ENCODE measurements at places on chromosomes 7 and 10.

GRCh38 chr7:117780832-117781231 lies 92.4 kb downstream of the CTTNBP2 start:
- no peak overlapping the region for H3K27ac ChIP-seq
- no peaks in the 10 kb centered on the region for H3K4me1 ChIP-seq
- no peaks in the 10 kb centered on the region for H3K36me3 ChIP-seq
- peaks cover 5% of the 10 kb centered on the region for H3K27me3 ChIP-seq
- no peak overlapping the region for H3K4me3 ChIP-seq
- no peak for DNase-seq

- peaks cover 13% of the 10 kb centered on the region for H3K36me3 ChIP-seq
- H3K27me3 ChIP-seq: no peaks in the 10 kb centered on the region
- H3K4me1 ChIP-seq: peaks cover 83% of the 10 kb centered on the region
- peak overlapping the region; percentile 71 for H3K27ac ChIP-seq
- H3K4me3 ChIP-seq: no peak overlapping the region
These were observed 27.5 kb downstream of the ADD3 start for GRCh38 chr10:110035070-110035921.

GRCh38 chr7:48078470-48078869 lies 10.6 kb upstream of the UPP1 start:
- H3K4me1 ChIP-seq: peaks cover 15% of the 10 kb centered on the region
- H3K36me3 ChIP-seq: no peaks in the 10 kb centered on the region
- no peaks in the 10 kb centered on the region for H3K27me3 ChIP-seq
- H3K27ac ChIP-seq: no peak overlapping the region
- no peak for DNase-seq

DNA sequence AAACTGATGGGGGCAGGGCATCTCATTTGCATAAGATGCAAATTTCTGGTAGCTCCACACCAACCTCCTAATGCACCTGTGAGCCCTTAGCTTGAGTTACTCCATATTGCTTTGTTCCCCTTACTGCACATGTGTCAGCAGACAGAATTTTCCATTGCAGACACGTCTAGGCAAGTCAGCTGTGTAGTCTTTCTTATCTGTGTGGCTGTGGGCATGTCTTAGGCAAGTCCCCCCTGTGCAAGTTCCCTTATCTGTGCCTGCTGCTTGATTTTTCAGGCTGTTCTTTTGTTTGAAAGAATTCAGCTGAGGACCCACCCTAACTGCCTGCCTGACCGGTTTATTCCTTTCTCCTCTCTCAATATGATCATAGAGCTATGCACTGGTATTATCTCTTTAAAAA lies 28.5 kb upstream of the TRIM24 start:
- no peaks in the 10 kb centered on the region for H3K4me1 ChIP-seq
- H3K27me3 ChIP-seq: no peaks in the 10 kb centered on the region
- no peak overlapping the region for H3K27ac ChIP-seq
- no peak overlapping the region for H3K4me3 ChIP-seq
- no peak for DNase-seq
- peaks cover 1% of the 10 kb centered on the region for H3K36me3 ChIP-seq

GRCh38 chr7:23470330-23471105 lies at the start of gene IGF2BP3:
IGF2BP3 (minus strand) TSS chr7:23470491; CDS start chr7:23470110, 381 bp downstream.
- H3K36me3 ChIP-seq: no peaks in the 10 kb centered on the region
- H3K27me3 ChIP-seq: peaks cover 63% of the 10 kb centered on the region
- peak; percentile 48 for DNase-seq
- H3K4me1 ChIP-seq: peaks cover 35% of the 10 kb centered on the region
- H3K4me3 ChIP-seq: peak within 1 kb of the TSS; percentile 76

GRCh38 chr7:131878777-131879176 lies 322.3 kb upstream of the PODXL start:
- no peaks in the 10 kb centered on the region for H3K4me1 ChIP-seq
- H3K27ac ChIP-seq: no peak overlapping the region
- H3K27me3 ChIP-seq: peaks cover 2% of the 10 kb centered on the region
- no peaks in the 10 kb centered on the region for H3K36me3 ChIP-seq

- no peak overlapping the region for H3K4me3 ChIP-seq
- peaks cover 34% of the 10 kb centered on the region for H3K27me3 ChIP-seq
- H3K36me3 ChIP-seq: no peaks in the 10 kb centered on the region
- no peak overlapping the region for H3K27ac ChIP-seq
- H3K4me1 ChIP-seq: no peaks in the 10 kb centered on the region
- DNase-seq: no peak
These were observed 1.3 kb downstream of the THSD7A start for GRCh38 chr7:11830582-11831155.

GRCh38 chr10:123797813-123798212 lies 93.8 kb downstream of the CPXM2 start:
- no peak for DNase-seq
- H3K27me3 ChIP-seq: peaks cover 9% of the 10 kb centered on the region

- H3K4me1 ChIP-seq: no peaks in the 10 kb centered on the region
- H3K27ac ChIP-seq: no peak overlapping the region
- no peaks in the 10 kb centered on the region for H3K36me3 ChIP-seq
- no peak overlapping the region for H3K4me3 ChIP-seq
These were observed 15.9 kb upstream of the CDK13 start for GRCh38 chr7:39934132-39934531.

DNA sequence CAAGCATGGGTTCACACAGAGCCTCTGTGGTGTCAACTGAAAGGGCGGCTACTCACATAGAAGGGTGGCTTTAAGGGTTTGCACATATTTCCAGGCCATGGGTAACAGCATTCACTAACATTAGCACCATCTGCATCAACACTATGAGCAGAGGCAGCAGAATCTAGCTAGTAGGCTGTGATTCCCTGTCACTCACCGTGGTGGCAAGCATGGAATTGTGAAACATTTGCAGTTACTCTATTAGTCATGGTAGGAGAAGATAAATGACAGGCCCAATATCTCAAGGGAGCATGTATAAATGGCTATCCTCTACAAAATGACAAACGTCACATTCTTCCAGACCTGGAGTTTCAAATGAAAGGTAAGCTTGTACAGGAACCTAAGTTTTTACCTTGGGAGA lies 32.2 kb upstream of the CUBN start:
- peaks cover 3% of the 10 kb centered on the region for H3K4me1 ChIP-seq
- peaks cover 5% of the 10 kb centered on the region for H3K36me3 ChIP-seq
- H3K27me3 ChIP-seq: no peaks in the 10 kb centered on the region

DNA sequence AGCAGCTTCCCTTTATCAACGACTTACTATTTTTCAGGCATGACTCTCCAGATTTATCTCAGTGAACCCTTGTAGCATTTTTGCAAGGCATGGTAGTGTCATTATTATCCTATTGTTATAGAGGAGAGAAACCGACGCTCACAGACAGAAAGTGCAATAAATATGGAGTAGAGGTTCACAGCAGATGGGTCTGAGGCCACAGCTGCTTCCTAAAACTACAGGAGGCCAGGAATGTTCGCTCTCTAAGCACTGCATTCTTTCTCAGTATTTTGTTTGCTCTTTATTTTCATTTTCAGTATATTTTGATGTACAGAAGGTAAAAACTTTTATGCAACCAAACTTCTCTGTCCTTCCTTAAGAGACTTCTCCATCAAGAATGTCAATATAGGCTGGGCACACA lies 4.5 kb upstream of the AEBP1 start:
- no peak overlapping the region for H3K27ac ChIP-seq
- H3K36me3 ChIP-seq: no peaks in the 10 kb centered on the region
- H3K27me3 ChIP-seq: no peaks in the 10 kb centered on the region
- H3K4me1 ChIP-seq: peaks cover 27% of the 10 kb centered on the region
- DNase-seq: no peak
- H3K4me3 ChIP-seq: no peak overlapping the region

GRCh38 chr7:114851406-114852061 lies 70.4 kb upstream of the MDFIC start:
- peaks cover 4% of the 10 kb centered on the region for H3K4me1 ChIP-seq
- no peak for DNase-seq
- peaks cover 3% of the 10 kb centered on the region for H3K27me3 ChIP-seq
- no peaks in the 10 kb centered on the region for H3K36me3 ChIP-seq
- no peak overlapping the region for H3K27ac ChIP-seq

- H3K36me3 ChIP-seq: no peaks in the 10 kb centered on the region
- H3K4me3 ChIP-seq: no peak overlapping the region
- no peak overlapping the region for H3K27ac ChIP-seq
- H3K27me3 ChIP-seq: no peaks in the 10 kb centered on the region
- DNase-seq: no peak
- H3K4me1 ChIP-seq: no peaks in the 10 kb centered on the region
These were observed 29.9 kb downstream of the MBL2 start for GRCh38 chr10:52742731-52743130.

DNA sequence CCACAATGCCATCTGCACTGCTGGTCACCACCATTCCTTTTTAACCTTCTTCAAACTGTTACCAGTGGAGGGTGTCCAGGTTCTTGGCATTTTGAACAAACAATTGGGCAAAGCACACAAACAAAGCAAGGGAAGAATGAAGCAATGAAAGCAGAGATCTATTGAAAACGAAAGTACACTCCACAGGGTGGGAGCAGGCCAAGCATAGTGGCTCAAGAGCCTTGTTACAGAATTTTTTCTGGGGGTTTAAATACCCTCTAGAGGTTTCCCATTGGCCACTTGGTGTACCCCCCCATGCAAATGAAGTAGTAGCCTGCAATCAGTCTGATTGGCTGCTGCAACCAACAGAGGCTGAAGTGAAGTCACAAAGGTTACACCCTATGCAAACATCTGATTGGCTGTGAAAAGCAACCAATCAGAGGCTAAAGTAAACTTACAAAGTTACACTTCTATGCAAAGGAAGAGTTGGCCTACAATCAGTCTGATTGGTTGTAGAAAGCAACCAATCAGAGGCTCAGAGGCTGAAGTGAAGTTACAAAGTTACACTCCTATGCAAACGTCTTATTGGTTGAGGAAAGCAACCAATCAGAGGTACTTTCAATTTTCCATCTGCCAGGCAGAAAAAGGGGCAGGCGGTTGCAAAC lies 103.2 kb upstream of the WAC start:
- no peak overlapping the region for H3K27ac ChIP-seq
- DNase-seq: no peak
- no peaks in the 10 kb centered on the region for H3K36me3 ChIP-seq
- H3K27me3 ChIP-seq: no peaks in the 10 kb centered on the region
- no peak overlapping the region for H3K4me3 ChIP-seq

DNA sequence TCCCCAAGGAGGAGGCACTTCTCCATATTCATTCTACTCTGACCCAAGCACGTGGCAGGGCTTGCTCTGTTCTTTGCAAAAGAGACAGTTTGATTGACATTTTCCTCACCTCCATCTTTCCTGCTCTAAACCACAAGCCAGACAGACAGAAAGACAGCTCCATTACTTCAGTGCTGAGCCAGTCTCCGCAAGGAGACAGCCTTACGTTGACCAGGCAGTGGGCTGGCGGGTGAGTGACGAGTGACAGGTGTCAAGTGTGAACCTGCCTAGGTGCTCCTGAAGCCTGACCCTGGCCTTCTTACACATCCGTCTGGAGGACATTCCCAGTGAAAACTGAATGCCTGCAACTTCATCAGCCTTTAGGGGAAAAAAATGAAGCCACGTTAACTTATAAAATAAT lies 314.6 kb downstream of the TNS3 start:
- no peak overlapping the region for H3K27ac ChIP-seq
- no peaks in the 10 kb centered on the region for H3K27me3 ChIP-seq
- no peak for DNase-seq
- no peaks in the 10 kb centered on the region for H3K36me3 ChIP-seq
- no peak overlapping the region for H3K4me3 ChIP-seq

GRCh38 chr10:30413996-30414576 lies 19.9 kb upstream of the MAP3K8 start:
- DNase-seq: peak; percentile 40
- no peaks in the 10 kb centered on the region for H3K27me3 ChIP-seq
- peaks cover 19% of the 10 kb centered on the region for H3K4me1 ChIP-seq
- H3K36me3 ChIP-seq: no peaks in the 10 kb centered on the region
- no peak overlapping the region for H3K27ac ChIP-seq

GRCh38 chr7:114970308-114970707 lies 48.4 kb downstream of the MDFIC start:
- H3K4me3 ChIP-seq: no peak overlapping the region
- H3K36me3 ChIP-seq: peaks cover 24% of the 10 kb centered on the region
- no peaks in the 10 kb centered on the region for H3K27me3 ChIP-seq
- peaks cover 68% of the 10 kb centered on the region for H3K4me1 ChIP-seq
- DNase-seq: no peak

DNA sequence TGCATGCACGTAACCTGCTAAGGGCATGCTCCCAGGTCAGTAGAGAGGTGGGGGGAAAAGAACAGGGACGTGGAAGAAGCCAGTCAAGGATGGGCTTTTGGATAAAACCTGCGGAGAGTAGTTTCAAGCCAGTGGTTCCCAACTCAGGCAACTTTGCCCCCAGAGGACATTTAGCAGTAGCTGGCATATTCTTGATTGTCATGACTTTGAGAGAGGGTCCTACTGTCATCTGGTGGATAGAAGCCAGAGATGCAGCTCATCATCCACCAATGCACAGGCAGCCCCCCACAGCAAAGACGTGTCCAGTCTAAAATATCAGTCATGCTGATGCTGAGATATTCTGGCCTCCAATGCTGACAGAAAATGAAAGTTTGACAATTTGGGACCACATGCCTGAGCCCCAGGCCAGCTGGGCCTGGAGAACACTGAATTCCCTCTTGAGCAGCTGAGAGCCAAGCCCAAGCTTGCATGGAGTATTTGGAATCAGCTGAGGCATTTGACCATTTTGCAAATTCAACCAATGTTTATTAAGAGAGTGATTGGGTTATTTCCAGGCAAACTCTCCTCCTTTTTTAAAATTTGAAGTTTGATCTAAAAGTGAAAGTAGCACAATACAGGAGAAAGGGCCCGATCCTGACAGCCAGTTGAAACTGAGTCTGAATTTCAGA lies 110.0 kb upstream of the C7orf33 start:
- no peaks in the 10 kb centered on the region for H3K4me1 ChIP-seq
- no peak overlapping the region for H3K27ac ChIP-seq
- peaks cover 2% of the 10 kb centered on the region for H3K27me3 ChIP-seq
- no peaks in the 10 kb centered on the region for H3K36me3 ChIP-seq
- no peak for DNase-seq
- H3K4me3 ChIP-seq: no peak overlapping the region

DNA sequence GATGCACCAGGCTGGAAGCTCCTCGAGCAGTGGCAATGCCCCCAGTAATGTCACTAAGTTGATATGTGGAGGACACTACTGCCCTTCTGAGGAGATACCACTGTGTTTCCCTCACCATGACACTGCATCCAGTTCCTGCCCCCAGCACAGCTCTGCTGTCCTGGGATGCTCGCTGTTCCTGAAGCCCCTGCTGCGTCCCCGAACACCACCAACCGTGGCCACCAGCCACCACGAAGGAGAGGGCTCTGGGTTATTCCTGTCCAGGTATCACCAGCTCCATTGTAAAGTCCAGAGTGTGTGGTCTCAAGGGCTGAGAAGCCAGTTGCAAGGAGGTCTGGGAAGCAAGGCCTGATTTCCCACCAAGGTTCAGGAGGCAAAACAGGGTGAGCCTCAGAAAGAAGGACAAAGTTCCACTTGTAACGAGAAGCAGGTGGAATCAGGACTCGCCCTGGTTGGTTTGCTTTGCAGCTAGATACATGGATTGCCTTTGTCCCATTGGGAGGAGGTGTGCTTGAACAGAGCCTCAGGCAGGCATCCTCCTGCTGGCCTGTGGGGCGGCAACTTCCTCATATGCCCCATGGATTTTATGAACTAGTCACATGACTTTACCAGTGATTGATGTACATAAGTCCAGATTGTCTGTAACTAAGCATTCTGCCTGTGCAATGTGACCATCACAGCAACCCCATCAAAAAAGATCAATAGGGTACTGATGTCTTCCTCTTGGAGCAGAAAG lies 427.0 kb upstream of the VSTM2A start:
- no peak overlapping the region for H3K27ac ChIP-seq
- H3K36me3 ChIP-seq: no peaks in the 10 kb centered on the region
- H3K4me3 ChIP-seq: no peak overlapping the region
- H3K27me3 ChIP-seq: no peaks in the 10 kb centered on the region
- no peaks in the 10 kb centered on the region for H3K4me1 ChIP-seq
- no peak for DNase-seq

- H3K4me1 ChIP-seq: peaks cover 6% of the 10 kb centered on the region
- peak overlapping the region; percentile 26 for H3K4me3 ChIP-seq
- H3K27me3 ChIP-seq: no peaks in the 10 kb centered on the region
- DNase-seq: peak; percentile 45
- H3K36me3 ChIP-seq: peaks cover 4% of the 10 kb centered on the region
These were observed 11.4 kb downstream of the PWWP2B start for GRCh38 chr10:132408367-132408781.
